ENCODE measurements at places on chromosomes 4 and X.

GRCh38 chr4:818106-818921 lies 7.6 kb downstream of the CPLX1 start:
- no peak for DNase-seq

- DNase-seq, result no peak
Observed at GRCh38 chr4:106208481-106209460, 107.2 kb downstream of the TBCK start.

DNA sequence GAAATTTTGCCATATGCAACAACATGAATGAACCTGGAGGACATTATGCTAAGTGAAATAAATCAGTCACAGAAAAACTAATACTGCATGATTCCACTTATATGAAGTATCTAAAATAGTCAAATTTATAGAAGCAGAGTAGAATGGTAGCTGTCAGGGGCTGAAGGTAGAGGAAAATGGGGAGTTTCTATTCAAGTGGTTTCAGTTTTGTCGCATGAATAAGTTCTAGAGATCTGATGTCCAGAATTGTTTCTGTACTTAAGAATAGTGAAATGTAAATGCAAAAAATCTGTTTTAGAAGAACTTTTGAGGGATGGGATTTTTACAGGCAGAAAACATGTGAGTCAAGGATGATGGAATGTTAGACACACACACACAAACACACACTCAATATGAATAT lies 34.1 kb downstream of the SLITRK4 start:
- no peak for DNase-seq

GRCh38 chr4:80070880-80071603 lies 2.0 kb downstream of the ANTXR2 start:
- no peak for DNase-seq

DNA sequence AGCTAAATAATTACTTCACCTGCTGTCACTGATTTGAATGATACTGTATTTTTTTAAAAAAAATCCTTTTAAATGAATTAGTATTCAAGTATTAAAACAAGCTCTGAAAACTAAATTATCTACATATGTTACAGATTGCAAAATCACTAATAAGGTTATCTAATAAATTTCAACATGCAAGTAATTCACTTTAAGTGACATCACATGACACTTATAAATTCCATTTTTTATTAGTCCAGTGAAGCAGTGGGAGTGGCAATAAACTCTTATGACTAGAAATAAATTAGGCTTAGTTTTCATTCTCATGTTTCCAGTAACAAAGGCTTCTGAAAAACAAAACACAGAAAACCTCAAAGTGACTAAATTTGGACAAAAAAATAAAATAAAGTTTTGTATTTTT lies 36.3 kb downstream of the SMIM31 start:
- no peak for DNase-seq

DNA sequence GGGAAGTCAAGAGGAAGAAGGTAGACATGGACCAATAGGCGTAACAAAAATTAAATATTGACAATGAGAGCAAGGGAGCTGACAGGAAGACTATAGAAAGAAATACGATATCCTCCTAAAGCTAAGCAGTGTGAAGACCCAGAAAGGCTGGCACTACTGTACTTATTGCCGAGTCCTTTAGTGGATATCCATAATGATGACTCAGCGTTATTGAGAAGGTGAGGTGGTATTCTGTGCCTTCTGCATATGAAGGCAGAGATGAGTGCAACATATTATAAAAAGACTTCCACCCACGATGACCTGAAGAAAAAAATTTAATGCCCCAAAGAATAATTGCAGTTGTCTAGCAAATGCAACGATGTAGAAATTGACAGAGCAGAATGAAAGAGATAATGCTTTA lies 13.0 kb upstream of the MCF2 start:
- no peak for DNase-seq

DNA sequence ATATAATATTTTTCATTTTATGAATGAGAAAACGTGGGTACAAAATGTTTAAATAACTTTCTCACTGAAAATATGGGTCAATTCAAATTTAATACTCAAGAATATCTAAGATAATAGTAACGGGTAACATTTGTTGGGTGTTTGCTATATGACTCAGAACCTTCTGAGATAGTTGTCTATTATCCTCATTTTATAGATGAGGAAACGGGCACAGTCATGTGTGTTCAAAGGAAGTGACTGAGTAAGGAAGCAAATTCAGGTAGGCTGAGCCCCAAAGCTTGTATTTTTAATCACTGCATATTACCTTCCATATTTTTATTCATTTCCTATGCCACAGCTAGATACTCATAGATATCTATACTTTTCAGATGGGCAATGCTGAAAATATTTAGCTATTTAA lies 12.2 kb upstream of the CAMK2D start:
- DNase-seq, result no peak

GRCh38 chr4:113007151-113007550 lies 42.3 kb upstream of the ANK2 start:
- DNase-seq, result no peak

GRCh38 chr4:129455482-129455881 lies 359.5 kb downstream of the C4orf33 start:
- no peak for DNase-seq

- DNase-seq, result peak; percentile 6
Observed at GRCh38 chr4:54908763-54909162, 216.6 kb downstream of the KDR start.

- no peak for DNase-seq
Observed at GRCh38 chr4:88757776-88758175, 60.1 kb upstream of the NAP1L5 start.

GRCh38 chr4:150515135-150515534 lies 66.8 kb upstream of the MAB21L2 start:
- no peak for DNase-seq

DNA sequence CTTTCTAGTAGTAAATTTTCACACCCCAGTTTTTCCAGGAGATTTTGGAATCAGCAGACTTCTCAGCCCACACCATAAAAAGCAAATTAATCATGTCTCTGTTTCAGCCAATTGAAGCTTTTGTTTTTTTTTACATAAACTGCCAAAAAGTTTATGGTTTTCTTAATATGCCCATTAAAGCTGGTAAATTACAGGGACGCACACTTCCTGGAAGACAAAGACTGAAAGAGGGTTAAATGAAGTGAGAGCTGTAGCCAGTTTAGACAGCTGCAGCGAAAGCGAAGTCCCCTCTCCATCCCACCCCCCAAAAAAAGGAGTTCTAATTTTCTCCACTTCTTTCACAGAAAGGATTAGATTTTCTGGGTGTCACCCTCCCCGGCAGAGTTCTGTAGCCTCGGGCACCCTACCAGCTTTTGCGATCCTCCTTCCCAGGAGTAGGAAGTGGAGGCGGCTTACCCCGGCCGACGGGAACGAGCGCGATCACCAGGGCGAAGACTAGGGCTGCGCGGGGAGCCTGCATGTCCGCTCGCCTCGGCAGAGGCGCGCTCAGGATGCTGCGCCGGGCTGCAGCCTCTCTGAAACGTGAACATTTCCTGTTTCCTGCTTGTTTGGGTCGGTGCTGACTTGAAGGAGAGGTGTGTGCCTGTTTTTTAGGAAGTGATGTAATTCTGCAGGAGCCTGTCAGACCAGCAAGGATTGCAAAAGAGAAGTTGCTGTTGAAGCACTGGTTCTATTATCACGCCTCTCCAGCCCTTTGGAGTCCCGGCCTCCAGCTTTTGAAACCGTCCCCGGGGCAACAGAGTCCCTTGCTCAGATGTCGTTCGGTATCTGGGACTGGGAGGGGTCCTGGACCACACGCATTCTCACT lies at the start of gene TMEM154:
TMEM154 (minus strand) TSS at position 584 of the 868 bp plus-strand sequence; CDS start at position 520, 64 bp downstream.
- peak; percentile 85 for DNase-seq

- DNase-seq, result no peak
Observed at GRCh38 chr4:1903035-1903434, 31.8 kb downstream of the NSD2 start.

DNA sequence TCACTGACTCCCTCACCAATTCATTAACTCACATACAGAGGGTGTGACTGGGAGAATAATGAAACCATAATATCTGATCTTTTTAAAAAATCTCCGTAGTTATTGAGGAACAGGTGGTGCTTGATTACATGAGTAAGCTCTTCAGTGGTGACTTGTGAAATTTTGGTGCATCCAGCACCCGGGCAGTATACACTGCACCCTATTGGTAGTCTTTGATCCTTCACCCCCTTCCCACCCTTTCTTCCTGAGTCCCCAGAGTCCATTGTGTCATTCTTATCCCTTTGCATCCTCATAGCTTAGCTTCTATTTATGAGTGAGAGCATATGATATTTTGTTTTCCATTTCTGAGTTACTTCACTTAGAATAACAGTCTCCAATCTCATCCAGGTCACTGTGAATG lies 1143.8 kb downstream of the PCDH19 start:
- DNase-seq, result no peak

DNA sequence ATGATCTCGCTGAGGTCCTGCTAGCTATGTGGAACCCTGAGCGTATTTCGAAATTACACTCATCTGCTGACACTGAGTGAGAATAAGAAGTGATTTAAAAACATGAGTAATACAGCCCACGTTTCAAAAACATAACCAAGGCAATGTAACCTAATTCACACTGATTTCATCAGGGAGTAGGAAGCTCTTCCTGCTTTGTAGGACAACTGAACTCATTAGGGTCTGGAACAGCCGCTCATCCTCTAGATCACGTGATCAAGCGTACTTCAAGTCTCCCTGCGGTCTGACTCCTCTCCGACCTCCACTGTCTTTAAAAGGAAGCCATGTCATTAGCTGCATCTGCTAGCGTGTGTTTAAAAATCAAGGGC lies 138.0 kb downstream of the NSUN7 start:
- no peak for DNase-seq

DNA sequence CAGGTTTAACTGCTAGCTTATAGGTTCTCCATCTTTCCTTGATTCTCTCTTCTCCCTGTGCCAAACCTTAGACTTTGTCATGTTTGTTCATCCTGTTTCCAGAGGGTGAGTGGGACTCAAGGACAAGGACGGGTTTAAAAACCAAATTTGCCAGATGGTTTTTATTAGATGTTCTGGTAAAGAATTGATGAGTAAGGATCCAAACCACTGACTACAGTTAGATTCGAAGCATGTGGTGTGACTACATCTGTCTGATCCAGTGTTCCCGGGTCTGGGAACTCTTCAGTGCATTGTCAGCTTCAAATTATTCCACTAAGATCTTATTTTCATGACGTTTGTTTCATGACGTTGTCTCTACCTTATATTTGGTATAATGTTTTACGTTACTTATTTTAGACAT lies 37.5 kb downstream of the MTMR1 start:
- no peak for DNase-seq

- no peak for DNase-seq
Observed at GRCh38 chrX:44489515-44489914, 53.1 kb downstream of the FUNDC1 start.

- peak; percentile 49 for DNase-seq
Observed at GRCh38 chrX:54920610-54921426, at the start of gene TRO. Gene TRO (plus strand): TSS chrX:54920824. CDS start chrX:54922247, 1,423 bp downstream.

GRCh38 chrX:24828147-24828546 lies 134.4 kb downstream of the POLA1 start:
- no peak for DNase-seq

DNA sequence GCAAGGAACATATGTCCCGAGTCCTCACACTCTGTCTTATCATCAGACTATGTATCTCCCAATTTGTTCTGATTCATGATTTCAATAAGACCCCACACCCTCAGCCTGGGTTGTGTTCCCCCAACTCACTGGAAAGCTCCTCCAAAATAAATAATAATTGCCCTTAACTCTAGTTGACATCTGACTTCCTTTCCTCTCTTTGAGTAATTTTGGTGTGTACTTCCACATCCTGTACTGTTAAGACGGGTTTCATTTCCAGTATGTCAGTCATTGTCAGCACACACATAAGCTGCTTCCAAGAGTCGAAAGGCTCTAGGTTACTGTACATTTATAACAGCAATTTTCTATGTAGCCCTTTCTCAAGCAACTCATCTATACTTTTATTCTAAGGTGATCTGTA lies 52.2 kb upstream of the C1QTNF7 start:
- no peak for DNase-seq

Data from DND-41 (cell line).